ENCODE measurements at places on chromosomes 7 and 10.

DNA sequence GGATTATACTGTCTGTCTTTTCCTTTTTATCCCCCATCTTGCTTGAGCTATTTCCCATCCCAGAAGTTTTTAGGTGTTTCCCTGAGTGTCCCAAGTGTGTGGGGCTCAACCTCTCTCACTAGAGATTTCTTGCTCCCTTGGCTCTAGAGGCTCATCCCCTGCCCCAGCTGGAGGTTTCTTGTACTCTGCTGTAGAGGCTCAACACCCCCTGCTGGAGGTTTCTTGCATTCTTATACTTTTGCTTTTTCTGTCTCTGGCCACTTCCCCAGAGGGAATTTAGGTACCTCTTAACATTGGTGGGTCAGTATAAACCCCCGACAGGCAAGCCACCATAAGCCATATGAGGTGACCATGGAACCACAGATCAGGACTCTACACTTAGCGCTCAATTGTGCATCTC is 114.2 kb upstream of the FAM3C start:
- no peak for DNase-seq

DNA sequence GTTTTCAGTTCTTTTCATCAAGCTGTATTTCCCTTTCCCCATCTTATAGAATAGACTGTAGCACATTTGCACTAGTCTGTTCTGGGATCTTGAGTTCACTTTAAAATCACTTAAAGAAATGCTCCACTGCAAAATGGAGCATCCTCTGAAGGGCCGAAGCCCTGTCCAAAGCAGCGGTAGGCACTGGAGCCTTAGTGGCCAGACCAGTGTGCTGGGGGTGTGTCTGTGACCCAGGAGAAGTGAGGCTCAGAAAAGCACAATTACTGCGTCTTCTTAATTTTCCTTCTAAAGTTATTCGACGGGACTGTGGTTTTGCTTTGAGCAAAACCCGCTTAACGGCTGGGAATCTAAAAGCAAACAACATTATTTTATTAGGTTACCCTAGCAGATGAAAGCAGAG is 205.7 kb downstream of the SLC25A13 start:
- DNase-seq: no peak

DNA sequence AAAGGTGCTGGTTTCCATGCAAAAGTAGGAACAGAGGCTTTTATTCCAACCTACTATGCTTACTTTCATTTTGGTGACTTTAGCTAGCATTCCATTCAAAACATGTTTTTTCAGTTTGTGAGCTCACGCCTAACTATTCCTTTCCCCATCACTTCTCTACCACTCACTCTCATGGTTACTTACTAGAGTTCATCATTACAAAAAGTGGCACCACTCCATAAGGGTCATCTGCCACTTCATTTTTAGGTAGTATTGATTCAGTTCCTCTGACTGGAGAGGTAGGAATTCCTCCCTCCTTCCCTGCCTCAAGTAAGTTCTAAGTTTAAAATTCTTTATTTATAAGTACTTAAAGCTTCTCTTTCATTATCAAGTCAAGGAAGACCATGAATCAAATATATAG is 543.1 kb downstream of the HTR7 start:
- no peak for DNase-seq

GRCh38 chr10:17217631-17218232 is 10.3 kb upstream of the VIM start:
- no peak for DNase-seq

DNA sequence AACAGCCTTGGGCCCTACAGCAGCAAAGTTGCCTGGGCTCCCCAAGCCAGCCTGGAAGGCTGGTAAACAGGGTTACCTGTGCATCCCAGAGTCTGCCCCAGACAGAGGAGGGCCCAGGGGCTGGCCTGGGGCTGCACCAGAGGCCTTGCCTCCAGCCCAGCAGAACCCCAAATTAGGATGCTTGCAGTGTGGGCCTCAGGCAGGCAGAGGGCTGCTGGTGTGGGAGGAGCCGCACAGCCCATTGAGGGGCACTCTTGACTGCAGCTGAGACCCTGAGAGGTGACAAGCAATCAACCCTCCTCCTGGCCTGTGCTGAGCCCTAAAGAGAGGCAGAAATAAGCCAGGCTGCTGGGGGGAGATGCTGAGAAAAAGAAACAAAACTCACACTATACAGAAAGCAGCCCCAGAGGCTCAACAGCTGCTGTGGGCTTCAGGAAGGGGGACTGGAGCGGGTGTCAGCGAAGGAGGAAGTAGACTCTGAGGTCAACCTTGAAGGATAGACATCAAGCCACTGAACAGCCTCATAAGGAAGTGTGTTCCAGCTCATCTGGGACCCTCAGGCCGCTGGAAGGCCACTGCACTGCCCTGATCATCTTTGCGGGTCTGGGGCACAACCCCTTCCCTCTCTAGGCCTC is 6.6 kb downstream of the AIFM2 start:
- no peak for DNase-seq

GRCh38 chr10:90317172-90317571 is 540.7 kb downstream of the HTR7 start:
- DNase-seq: no peak

- DNase-seq: no peak
These were observed 5.0 kb downstream of the SKIDA1 start for GRCh38 chr10:21520509-21520908.
